Posterior cingulate gyrus (tissue), 11 donors: ENCODE measurements at places on chromosomes 2 and 18.

DNA sequence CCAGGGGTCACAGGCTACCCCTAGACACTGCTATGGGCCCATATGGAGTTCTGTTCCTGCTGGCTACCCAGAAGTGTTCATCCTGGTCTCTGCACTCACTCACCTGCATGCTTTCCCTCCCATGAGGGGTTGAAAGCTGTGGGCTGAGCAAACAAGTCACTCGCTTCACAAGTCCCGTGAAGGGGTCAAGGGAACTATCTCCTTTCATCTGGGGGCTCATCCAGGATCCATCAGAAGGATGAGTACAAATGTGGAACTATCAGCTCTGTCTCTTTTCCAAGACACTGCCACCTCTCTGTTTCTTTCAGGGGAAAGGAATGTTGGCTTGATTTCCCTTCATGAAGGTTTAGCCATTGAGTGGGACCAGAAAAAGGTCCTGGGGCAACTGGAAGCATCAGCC, 21.7 kb downstream of the SULT1C4 start:
- no peak for DNase-seq

GRCh38 chr2:47134386-47135090, 20.6 kb downstream of the STPG4 start:
- DNase-seq = no peak

DNA sequence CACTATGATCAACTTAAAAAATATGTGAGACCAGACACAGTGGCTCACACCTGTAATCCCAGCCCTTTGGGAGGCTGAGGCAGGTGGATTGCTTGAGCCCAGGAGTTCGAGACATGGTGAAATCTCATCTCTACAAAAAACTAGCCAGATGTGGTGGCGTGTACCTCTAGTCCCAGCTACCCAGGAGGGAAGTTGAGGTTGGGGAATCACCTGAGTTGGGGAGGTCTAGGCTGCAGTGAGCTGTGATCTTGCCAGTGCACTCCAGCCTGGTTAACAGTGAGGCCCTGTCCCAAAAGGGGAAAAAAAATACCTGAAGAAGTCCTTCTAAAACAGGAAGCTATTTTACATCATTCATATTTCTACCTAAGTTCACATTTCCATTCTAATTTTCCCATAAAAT, 144.0 kb downstream of the EML6 start:
- no peak for DNase-seq

- DNase-seq = no peak
Measured at GRCh38 chr2:37878536-37878935, 46.6 kb upstream of the RMDN2 start.

GRCh38 chr2:16257322-16258028, 317.1 kb downstream of the MYCN start:
- DNase-seq = no peak

- DNase-seq = no peak
Measured at GRCh38 chr2:237700512-237701032, 73.2 kb downstream of the LRRFIP1 start.

- DNase-seq = no peak
Measured at GRCh38 chr2:222604749-222605515, 51.0 kb downstream of the FARSB start.

DNA sequence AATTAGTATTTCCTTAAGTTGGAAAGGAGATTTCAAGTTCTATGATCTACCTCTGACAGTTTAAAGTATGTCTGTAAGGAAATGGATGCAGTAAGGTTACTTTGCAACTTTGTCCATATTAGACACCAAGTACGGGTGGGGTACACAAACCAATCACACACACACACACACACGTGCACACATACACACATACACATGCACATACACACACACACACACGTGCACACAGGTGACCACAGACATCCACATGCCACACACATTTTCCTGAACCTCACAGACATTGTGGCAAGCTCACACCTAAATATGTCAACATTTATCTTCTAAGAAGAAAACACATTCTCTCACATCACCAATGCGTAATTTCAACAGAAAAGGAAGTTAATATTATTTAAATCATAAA, 165.9 kb downstream of the MYT1L start:
- no peak for DNase-seq

GRCh38 chr18:36378205-36378604, 80.7 kb downstream of the FHOD3 start:
- no peak for DNase-seq

GRCh38 chr2:187550857-187551256, 3.4 kb downstream of the TFPI start:
- no peak for DNase-seq

DNA sequence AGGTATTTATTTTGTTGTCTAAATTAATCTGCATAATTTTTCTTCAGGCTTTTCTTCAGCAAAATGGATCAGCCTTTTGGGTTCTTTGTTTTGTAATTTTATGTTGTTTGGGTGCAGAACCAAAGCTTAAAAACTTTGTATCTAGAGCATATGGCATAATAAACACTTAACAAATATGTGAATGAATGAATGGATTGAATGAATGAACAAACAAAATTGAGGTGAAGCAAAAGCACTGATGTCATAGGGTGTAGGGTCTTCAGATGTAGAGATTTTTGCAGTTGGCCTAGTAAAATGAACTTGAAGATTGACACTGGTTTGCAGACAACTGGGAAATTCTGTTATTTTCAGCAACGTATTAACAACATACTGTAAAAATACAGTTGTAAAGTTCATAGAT, 17.3 kb downstream of the VAPA start:
- no peak for DNase-seq

GRCh38 chr2:37300578-37300977, 24.1 kb downstream of the PRKD3 start:
- no peak for DNase-seq

- DNase-seq = no peak
Measured at GRCh38 chr2:157441072-157441454, 2.8 kb downstream of the CYTIP start.

DNA sequence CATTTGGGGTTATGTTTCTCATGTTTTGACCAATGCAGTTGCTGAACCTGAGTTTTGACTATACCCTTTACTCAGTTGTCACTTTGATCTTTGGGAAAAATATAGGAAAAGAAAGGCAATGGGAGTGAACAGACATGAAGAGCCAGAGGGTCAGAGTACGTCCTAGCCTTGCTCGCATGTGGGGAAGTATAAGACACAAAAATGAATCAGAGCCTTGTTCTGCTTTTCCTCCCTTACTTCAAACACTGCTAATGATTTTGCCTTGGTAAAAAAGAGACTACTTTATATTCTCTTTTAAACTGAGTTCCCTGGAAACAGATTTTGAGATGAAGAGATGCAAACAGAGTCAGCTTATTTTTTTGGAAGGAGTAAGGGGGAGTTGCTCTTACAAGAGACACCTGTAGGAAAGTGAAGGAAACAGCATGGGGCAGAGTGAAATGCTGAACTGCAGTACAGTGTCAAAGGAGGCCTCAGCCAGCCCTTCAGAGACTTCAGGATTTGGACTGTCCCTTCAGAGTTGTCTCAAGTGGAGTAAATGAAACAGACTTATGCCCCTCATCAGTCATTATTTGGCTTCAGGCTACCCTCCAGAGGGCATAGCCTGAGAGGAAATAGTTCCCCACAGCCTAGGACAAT, 11.1 kb upstream of the FAP start:
- no peak for DNase-seq

DNA sequence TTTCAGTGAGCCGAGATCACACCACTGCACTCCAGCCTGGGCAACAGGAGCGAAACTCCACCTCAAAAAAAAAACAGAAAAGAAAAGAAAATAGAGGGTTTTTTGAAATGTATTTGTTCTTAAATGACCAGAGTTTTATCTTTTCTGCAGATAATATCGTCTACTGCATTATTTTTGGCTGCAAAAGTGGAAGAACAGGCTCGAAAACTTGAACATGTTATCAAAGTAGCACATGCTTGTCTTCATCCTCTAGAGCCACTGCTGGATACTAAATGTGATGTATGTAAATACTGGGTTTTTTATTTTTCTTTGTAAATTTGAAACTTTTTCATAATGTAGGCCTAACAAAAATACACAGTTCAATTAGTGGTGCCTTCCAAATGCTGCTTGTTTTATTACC, 18.1 kb downstream of the CCNT2 start:
- no peak for DNase-seq

DNA sequence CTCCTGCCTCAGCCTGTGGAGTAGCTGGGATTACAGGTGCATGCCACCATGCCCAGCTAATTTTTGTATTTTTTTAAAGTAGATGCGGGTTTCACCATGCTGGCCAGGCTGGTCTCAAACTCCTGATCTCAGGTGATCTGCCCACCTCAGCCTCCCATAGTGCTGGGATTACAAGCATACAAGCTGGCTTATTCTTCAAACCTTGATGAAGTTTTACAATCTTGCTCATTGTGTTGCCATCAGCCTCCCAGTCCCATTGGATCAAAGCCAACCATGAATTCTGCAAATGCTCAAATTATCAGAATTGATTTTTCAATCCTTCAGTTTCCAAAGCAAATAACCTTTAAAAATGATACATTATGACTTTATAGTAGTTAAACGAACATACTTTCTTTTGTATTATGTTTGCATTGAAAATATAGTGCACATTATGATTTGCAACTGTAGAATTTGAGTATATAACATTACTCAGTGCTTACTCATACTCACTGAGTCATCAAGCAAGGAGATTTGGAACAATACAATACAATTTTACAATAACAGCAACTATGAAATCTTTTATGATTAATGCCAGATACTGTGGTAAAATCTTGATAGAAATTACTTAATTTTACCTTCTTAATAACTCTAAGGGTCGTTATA, 1491.9 kb upstream of the CELF4 start:
- no peak for DNase-seq

GRCh38 chr2:231877533-231878456, 48.4 kb downstream of the NPPC start:
- no peak for DNase-seq

- DNase-seq = no peak
Measured at GRCh38 chr2:102253753-102254150, 57.6 kb upstream of the IL1RL1 start.

DNA sequence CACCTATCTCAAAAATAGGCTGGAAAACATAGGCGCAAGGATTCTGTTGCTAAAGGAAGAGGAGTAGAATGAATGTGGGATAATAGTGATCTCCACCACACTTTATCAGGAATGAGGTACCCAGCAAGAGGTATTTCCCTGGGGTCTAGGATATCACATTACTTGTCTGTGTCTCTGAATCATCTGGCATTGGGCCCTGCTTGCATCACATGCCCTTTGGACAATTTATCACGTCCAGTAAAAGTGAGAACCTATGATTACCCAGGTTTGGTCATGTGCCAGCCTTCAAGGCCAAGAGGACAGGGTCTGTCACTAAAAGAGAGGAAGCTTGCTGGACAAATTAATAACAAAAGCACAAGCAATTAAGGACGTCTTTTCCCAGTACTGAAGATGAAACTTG, 11.4 kb upstream of the TRAPPC8 start:
- peak; percentile 22 for DNase-seq

DNA sequence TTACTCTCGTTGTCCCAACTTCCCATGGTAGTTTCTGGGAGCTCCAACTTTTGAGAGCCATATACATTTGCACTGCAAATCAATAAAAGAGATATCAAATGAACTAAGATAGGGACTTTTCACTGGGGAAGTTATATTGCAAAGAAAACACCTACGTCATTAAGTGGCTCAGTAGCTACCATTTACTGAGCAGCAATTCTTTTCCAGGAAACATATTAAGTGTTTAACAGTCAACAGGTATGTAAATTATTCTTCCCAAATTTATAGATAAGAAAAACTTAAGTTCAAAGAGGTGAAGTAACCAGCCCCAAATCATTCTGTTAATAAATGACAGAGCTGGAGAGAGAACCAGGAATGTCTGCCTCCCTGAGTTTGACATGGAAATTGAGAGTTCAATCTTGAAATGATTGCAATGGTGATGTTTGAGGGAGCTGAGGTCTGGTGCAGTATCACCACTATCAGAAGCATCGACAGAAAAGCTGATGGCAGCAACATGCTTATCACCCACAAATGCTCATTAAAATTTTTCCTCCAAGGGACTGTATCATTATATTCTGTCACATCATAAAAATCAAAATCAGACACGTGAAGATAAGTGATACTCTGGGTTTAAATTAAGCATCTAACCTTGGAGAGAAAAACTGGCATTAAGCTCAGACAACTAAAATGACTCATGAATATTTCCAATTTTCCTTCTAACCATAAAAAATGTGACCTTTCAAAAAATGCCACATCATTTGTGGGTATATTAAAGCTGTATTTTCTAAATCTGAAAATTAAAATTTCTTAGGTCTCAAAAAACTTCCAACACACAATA, 43.4 kb downstream of the GAREM1 start:
- no peak for DNase-seq

DNA sequence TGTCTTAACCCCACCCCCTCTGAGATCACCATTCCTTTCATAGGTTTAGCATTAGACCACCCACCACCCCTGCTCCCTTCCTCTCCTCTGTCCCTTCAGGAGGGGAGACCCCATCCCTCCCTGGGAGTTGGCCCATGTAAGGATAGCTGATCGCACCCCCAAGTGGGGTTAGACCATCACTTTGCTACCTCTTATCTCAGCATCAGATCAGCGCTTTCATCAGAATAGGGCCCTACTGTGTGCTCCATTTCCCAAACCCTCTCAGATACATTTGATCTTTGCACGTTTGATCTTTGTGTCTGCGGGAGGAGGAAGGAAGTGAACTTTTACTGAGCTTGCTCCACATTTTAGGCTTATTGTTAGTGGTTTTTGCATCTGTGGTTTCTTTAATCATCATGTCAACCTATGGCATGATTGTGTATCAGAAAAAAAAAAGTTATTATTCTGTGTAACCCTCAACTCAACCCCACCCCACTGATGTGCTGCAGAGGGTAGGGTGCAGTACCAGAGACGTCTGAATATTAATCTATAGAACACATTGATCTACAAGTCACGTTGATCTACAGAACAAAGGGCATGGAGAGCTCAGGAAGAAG, 81.2 kb downstream of the PDCL3 start:
- DNase-seq = no peak

DNA sequence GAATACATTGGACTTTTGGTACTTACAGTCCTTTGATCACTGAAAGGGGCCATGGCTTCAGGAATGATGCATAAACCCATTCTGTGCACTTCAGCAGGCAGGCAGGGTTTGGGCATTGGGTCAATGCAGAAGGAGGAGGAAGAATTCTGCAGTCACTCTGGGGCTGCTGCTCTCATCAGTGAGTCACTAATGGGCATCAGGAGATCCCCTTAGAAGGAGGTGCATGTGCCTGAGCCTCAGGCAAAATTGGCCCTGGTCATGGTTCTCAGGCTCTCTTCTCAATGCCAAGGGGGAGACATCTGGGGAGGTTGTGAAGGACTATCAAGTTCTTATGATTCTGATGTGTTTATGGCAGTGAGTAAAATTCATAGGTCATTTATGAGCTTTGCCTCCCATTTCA, 52.0 kb upstream of the TNP1 start:
- DNase-seq = no peak

- DNase-seq = no peak
Measured at GRCh38 chr2:113930448-113930847, 40.6 kb downstream of the ACTR3 start.
